ENCODE measurements at places on chromosomes 6 and 20.

DNA sequence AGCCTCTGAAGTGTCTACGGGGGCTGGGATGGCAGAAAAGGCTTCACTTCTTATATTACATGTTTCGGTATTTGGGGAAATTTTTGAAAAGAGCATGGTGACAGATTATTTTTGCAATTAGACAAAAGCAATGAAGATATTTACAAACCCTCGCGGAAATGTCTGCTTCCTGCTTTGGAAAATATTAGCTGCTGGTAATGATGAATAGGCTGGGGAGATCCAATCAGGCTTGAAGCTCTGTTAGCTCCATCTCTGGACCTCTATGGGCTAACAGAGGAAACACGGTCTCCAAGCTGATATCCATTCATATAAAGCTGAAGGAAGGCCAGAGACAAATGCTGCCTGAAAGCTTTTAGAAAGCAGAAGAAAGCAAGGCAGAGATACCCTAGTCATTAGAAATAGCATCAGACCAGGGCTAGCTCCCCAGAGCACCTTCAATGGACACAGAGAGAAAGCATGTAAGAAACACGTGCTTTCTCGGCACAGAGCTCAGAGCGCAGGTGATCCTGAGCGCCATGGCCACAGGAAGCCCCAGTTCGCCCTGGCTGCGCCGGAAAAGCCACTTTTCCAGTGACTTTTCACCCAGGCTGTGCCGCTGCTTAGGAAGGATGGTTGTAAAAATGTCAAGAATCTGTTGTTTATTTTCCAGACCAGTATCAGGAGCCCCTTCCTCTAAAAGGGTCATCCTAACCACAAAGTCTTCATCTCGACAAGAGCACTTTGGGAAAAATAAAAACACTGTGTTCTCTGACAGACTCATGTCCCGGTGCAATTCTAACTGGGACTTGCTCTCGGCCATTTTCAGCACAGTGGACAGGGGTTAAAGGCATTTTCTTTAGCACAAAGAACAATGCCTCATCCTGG lies 68.5 kb upstream of the NFATC2 start:
- DNase-seq, result no peak

GRCh38 chr20:11379257-11380011 lies 538.3 kb upstream of the BTBD3 start:
- DNase-seq, result no peak

DNA sequence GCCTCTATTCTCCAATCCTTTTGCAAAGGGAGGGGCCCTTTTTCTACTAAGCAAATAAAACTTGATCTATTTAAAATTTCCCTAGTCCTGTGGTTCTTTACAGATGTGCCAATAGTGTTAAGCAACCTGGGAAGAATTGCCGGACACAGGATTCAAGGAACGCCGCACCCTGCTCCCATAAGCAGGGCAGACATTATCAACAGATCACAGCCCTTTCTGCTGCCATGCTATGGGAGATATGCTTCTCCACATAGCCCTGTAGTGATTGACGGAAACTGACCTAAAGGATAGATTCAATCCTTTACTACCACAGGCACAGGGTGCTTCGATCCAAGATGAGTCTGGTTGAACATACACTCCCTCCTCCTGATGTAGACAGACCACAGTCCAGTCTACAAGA lies 118.4 kb upstream of the TRAF3IP2 start:
- DNase-seq, result no peak

GRCh38 chr6:111087106-111087835 lies at the start of gene SLC16A10:
Gene SLC16A10 (plus strand): TSS chr6:111087503. CDS start chr6:111087753, 250 bp downstream.
- DNase-seq, result peak; percentile 86

DNA sequence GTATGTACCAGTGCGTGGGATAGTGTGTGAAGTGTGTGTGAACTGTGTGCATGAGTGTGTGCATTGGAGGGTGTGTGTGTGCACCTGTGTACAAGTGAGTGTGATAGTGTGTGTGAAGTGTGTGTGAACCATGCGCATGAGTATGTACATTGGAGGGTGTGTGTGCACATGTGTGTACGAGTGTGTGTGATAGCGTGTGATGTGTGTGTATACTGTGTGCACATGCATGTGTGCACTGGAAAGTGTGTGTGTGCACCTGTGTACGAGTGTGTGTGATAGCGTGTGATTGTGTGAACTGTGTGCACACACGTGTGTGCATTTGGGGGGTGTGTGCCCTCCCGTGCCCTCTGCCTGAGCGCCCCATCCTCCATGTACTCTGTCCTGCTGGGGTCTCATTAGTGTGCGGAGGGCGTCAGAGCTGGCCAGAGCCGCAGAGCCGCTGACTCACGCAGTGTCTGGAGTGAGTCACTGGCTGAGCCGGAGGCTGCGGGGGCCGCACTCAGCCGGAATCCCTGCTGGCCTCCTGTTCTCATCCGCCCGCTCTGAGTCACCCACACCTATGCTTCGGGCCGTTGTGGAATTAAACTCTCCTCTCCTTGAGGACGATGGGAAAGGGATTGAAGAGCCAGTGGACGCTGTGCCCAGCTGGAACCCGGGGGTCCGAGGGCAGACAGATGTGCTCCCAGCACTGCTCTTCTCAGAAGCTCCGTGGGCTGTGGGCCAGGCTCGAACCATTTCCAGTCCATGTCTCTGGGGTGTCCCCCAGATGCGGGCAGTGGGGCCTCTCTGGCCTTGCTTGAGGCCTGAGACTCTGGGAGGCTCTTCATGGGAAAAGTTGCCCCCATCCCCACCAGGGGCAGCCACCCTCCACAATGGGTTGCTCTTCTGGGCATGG lies 27.3 kb upstream of the STX16 start:
- DNase-seq, result no peak

- no peak for DNase-seq
These were observed 3.2 kb upstream of the NCR2 start for GRCh38 chr6:41332241-41332640.

GRCh38 chr20:34114809-34115208 lies 2.8 kb upstream of the EIF2S2 start:
- DNase-seq, result no peak

GRCh38 chr20:59596690-59597089 lies 7.7 kb upstream of the PHACTR3 start:
- DNase-seq, result no peak

DNA sequence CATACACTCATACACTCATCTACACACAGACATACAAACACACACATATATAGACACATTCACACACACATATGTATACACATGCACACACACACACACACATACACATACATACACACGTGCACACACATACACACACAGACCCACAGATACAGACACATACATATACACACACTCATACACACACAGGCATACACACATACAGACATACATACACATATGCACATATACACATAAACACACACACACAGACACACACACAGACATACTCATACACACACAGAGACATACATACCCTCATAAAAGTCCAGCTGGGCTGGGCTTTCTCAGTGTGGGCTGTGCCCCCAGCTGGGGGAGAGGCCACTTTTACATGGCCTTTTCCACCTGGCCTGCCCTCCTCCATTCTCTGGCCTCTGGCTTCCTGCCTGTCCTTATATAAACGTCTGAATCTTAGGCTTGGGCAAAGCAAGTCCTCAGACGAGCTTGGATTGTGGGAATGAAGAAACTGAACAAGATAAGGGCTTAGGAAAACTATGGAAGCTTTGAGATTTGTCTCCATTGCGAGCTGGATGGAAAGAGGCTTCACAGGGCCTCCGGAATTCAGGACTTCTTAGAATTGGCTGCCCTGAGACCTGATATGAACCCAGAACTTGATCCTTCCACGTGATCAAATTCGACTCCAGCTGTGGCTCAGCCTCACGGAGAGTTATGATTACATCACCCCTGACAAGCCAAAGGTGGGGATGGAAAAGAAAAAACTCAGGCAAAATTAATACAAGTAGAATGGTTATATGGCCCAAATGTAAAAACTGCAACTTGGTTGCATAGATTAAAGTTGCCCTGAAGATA lies 22.5 kb upstream of the CST3 start:
- DNase-seq, result no peak

- no peak for DNase-seq
These were observed 171.9 kb downstream of the LMBRD1 start for GRCh38 chr6:69624944-69625343.

- no peak for DNase-seq
These were observed 126.0 kb downstream of the ADGRB3 start for GRCh38 chr6:68760941-68761676.

GRCh38 chr20:24646321-24646720 lies 176.9 kb downstream of the SYNDIG1 start:
- no peak for DNase-seq

GRCh38 chr6:65231616-65232015 lies 475.4 kb downstream of the EYS start:
- no peak for DNase-seq

DNA sequence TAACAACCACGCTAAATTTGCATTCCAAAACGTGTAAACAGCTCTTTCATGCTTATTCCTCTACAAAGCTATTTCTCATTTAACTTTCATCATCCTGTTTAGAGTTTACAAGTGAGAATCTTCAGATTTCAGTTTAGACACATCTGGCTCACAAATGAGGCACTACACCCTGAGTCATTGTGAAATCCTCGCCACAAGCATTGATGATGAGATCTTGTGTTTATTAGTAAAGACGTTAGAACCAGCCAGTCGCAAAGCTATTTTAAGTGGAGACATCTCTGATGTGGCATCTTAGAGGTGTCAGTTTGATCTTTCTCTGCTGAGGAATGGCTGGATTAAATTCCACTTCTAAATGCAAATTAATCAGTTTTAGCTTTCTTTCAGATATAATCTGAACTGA lies 8.3 kb upstream of the ISM1 start:
- no peak for DNase-seq

- DNase-seq, result no peak
These were observed 61.7 kb upstream of the SGK1 start for GRCh38 chr6:134379599-134379998.

GRCh38 chr20:63955281-63955826 lies 862 bp downstream of the UCKL1 start:
- DNase-seq, result peak; percentile 51

DNA sequence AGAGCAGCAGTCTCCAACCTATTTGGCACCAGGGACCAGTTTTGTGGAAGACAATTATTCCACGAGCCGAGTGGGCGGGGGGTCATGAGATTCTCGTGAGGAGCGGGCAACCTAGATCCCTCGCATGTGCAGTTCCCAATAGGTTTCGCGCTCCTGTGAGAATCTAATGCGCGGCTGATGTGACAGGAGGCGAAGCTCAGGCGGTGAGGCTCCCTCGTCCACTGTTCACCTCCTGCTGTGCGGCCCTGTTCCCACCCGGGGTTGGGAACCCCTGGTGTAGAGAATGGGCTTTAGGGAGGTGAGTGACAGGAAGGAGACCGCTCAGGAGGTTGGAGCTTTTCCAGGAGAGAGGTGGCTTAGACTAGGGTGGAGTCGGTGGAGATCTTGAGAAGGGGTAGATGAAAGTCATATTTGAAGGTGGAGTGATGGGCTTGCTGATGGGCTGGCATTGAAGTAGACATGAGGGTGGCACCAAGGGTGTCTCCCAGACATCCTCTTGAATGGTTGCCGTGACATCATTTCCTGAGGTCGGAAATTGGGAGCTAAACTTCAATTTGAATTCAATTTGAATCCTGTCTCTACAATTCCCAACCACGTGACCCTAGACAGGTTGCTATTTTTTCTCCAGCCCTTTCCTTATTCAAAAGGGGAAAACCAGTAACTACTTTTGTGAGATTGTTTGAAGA lies 1.5 kb upstream of the RAD21L1 start:
- no peak for DNase-seq

DNA sequence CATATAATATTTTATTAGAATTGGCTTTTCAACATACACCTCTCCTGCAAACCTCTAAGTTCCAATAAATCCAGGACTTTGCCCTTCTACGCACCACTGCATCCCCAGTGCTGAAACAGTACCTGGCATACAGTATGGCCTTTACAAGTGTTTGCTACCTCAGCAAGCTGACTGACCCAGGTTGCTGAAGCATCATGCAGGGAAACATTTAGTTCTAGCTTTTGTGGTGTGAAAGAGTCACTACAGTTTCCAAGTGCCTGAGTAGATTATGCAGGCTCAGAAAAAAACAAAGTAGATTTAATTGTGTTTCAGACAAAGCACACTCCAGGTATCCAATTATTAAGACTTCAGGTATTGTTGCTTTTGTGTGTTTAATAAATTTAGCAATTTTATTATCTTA lies 614.2 kb upstream of the NRSN1 start:
- DNase-seq, result no peak

GRCh38 chr6:116106146-116106545 lies 5.5 kb downstream of the NT5DC1 start:
- no peak for DNase-seq

- no peak for DNase-seq
These were observed 486.2 kb downstream of the HAO1 start for GRCh38 chr20:7454047-7454446.

DNA sequence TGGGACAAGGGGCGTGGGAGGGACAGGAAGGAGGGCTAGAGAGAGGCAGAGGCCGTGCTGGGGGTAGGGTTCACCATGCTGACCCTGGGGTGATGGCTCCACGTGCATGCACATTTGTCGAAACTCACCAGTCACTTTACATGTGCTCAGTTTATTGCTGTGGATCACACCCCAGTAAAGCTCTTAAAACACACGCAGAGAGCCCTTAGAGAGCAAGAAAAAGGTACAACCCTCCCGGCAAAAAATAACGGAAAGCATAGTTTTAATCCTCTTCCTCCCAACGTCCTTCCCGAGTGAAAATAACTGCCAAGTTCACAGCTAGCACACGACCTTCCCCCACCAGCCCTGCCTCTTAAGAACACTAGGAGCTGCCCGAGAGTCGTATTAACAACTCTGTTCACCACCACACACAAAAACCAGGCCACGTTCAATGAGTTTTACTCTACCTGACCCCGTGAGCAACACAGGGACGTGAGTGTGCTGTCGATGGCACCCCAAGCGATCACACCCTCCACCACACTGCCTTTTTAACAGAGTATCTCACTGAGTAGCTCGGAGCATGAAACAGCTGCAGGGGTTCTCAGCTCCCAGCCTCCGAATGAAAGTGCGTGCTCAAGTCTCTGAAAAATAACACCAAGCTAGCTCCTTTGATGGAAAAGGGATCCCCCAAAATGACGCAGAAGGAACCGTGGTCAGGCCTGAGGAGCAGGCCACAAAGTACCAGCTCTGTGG lies 39.7 kb downstream of the TAF4 start:
- no peak for DNase-seq

DNA sequence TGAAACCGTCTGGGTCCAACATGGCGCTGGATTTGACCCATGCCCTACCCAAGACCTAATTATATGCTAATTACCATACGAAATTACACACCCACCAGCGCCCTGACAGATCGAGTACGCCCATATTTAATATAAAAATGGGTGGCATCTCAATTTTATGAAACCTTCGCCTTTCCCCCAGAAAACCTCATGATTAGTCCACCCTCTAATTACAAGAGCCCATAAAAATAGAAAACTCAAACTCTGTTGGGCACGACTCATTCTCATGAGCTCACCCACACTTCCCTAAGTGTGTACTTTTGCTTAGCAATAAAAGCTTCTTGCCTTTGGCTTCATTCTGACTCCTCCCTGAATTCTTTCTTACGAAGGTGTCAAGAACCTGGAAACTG lies 136.4 kb downstream of the OR2B2 start:
- no peak for DNase-seq

Data from stimulated activated CD4-positive, alpha-beta T cell treated with anti-CD3 and anti-CD28 coated beads, Interleukin-15, amount 100 ng/mL, for 24 hours (primary cell).